ENCODE measurements at places on chromosomes 13 and 19. TPM values are rescaled to one million over a fixed set of nuclear protein-coding genes. Genes with fewer than 3 reads are reported as not detected.
A peak's percentile ranks its signal among the peaks of the same experiment; 100 is the strongest.

Gene FCER2
- not detected for total RNA-seq

- DNase-seq: no peak
Measured at GRCh38 chr13:112450904-112451240, 74.7 kb downstream of the SPACA7 start.

Gene HSH2D
- not detected for total RNA-seq

- DNase-seq: peak; percentile 52
Measured at GRCh38 chr13:108227651-108228272, 9.6 kb downstream of the ABHD13 start.

Gene NLRP7
- total RNA-seq: not detected

DNA sequence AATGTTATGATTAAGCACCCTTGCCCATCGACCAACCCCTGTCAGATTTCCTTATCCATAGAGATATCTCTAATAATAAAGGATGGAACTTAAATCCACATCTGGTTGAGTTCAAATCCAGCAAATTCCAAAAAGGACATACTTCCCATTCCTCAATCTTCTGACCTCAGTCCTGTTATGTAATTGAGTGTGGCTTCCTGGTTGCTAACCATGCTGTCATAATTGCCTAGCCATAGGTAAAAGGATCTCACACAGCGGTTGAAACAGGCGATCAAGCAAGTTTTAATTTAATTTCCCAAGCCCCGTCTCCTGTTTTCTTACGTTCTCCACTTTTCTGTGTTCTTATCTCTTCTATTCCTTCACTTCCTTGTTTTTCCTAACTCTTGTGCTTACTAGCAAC is 550.3 kb downstream of the GPC6 start:
- peak; percentile 49 for DNase-seq

Gene UBE2M
- total RNA-seq: 63.0 TPM

DNA sequence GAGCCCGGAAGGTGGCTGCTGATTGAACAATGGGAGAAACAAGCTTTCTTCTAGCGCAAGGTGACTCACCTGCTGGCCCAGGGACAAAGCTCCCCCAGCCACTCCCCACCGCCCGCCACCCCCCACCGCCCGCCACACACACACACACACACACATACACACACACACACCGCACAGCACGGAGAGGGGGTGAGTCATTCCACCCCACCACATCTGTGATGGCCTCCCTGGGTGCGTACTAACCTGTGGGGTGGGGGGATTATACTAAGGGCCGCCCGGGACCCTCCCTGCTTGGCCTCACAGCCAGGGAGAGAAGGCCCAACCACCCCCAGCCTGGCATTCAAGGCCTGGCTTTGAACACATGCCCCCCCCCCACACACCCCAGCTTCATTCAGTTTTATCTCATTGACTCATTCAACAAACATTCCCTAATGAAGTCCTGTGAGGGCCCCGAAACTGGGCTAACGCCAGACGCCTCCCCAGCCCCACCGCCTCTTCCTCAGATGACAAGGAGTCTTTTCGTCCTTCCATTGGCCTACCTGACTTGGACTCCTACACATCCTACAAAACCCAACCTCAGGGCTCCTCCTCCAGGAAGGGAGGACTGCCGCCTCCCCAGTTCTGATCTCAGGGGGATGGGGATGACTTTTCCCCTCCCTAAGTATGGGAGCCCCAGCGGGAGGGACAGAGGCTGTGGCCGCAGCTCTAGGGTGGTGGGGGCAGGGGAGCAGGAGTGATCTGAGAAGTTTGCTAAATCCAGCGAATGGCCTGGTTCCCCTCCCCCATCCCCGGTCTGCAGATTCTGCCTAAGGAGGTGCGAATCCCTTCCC is 5.8 kb upstream of the ONECUT3 start:
- DNase-seq: peak; percentile 80

GRCh38 chr13:38564256-38565150 is 122.4 kb upstream of the FREM2 start:
- no peak for DNase-seq

- no peak for DNase-seq
Measured at GRCh38 chr13:93818345-93818744, 591.7 kb downstream of the GPC6 start.

Gene ZNF841
- total RNA-seq: 28.9 TPM

Gene ZNF625
- total RNA-seq: 16.7 TPM

- no peak for DNase-seq
Measured at GRCh38 chr19:43380771-43381386, 27.4 kb downstream of the CD177 start.

Gene GPR4
- total RNA-seq: not detected

All from IMR-90 (cell line).